ENCODE measurements at places on chromosomes 6 and 20. TPM values are rescaled to one million over a fixed set of nuclear protein-coding genes. Genes with fewer than 3 reads are reported as not detected.
A peak's percentile ranks its signal among the peaks of the same experiment; 100 is the strongest.

DNA sequence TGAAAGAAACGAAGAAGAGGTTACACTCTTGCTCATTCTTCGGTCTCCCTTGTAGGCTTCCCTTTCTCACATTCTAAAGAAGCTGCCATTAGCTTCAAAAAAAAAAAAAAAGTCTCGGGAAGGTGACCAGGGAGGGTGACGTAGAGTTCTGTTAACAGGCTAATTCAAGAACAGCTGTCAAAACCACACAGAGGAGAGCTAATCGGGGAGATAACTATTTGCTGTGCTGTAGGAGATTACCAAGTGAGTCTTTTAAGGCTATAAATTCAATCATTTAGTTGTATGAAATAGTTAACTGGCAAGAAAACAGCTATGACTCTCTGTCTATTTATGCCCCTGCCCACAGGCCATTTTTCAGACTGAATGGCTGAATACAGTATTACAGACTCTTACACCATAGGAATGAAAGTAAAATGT lies 256.8 kb downstream of the SYNE1 start:
- no peak for DNase-seq

DNA sequence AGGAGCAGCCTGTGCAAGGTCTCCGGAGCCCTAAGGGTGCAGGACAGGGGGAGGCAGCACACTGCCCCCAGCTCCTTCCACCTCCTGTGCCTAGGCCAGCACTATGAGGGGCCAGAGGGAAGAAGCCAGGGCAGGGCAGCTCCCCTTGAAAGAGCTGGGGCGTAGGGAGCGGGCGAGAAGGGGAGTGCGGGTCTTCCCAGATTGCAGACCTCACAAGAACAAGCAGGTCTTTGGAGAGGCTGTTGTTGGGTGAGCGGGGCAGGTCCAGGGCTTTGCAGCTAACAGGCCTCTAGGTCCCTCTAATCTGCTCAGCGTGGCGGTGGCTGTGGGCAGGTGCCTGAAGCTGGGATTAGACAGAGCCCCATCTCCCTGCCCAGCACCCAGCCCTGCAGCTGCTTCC lies 22.4 kb upstream of the CST1 start:
- peak; percentile 45 for DNase-seq

Gene MLN
- total RNA-seq, result not detected

Gene SLC22A7
- total RNA-seq, result not detected

DNA sequence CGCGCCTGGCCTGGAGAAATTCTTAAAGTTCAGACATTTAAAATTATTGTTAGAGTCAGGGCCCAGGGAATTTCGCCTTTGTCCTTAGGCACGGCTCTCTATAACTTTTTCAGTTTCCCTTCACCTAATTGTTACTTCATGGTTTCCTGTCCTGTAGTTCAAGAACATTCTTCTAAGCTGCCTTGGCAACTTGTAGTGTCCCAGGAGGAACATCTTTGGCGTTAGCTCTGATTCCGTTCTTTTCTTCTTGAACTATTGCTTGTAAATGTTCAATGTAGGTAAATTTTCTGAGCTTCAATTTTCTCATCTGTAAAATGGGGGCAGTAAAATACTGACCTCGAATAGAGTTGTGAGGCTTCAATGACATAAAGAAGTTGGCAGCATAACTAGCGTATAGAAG lies 41.8 kb downstream of the TIAM2 start:
- no peak for DNase-seq

DNA sequence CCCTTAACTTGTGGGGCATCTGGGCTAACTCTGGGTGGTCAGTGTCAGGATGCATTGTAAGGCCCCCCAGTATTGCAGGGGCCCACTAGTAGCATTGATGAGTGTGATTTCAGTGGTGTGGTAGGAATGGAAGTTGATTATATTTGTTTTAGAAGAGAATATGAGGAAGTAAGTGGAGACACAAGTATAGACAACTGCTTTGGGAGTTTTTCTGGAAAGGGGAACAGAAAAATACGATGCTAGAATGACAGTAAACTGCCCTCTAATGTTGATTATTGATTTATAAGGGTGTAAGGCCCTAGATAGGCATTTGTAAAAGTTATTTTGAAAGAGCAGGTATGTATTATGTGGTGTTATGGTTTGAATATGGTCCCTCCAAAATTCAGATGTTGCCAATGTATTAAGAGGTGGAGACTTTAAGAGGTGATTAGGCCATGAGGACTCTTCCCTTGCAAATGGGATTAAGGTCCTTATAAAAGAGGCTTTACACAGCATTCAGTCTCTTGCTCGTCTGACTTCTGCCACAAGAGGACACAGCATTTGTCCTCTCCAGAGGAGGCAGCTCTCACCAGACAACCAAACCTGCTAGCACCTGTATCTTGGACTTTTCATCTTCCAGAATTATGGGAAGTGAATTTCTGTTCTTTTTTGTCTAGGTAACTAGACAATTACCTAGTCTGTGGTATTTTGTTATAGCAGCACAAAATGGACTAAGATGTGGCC lies 135.9 kb upstream of the DTNBP1 start:
- no peak for DNase-seq

Gene GHRH
- not detected for total RNA-seq

GRCh38 chr6:22020299-22021003 lies 276.4 kb downstream of the PRL start:
- DNase-seq, result peak; percentile 57

GRCh38 chr6:97399208-97399607 lies 116.2 kb upstream of the MMS22L start:
- DNase-seq, result no peak

Gene TRIM40
- not detected for total RNA-seq

- DNase-seq, result no peak
Observed at GRCh38 chr6:24981386-24981760, 45.6 kb upstream of the RIPOR2 start.

Gene PTPN1
- total RNA-seq, result 47.6 TPM

DNA sequence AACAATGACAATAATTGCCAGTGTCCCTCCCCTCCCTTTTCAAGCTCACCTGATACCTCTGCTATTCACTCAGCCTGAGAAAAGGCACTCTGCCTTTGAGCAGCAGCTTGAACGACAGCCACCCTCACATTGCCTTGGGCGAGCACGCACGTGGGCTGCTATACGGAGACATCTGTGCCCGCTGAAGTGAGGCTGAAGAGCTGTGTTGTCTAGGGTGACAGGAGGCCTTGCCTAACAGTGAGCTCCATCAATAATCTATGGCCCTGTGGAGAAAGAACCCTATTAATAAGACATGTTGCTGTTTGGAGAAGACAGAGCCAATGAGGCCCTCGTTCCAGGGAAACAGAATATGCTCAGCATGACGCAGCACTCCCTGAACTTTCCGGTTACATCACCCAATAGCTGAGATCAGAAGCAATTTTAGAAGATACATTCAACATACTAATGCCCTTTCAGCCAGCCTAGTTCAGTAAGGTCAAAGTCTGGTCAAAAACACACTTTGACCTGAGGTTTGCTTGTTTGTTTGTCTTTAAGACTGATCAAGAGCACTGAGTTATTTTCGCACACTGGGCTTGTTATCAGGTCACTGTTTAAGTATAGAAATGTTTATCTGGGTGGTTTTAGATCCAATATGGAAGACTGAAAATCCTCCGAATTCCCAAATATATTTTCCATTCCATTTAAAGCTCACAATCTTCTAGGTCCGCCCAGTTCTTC lies 30.6 kb downstream of the RBM24 start:
- no peak for DNase-seq

DNA sequence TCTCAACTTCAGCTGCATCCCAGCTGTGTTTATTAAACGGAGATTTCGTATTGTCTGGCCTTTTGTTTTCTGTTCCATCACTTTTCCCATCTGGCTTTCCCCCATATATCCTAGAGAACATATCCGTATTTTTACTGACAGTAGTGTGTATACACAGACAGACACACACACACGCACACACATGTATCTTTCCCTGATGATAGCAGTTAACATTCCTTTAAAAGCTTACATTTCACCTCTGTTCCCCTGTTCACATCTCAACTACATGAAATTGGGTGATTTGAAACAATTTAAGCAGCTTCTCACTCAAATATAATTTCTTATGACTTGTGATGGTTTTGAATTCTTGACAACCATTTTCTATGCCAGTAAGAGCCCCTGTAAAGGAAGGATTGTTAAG lies 207.1 kb upstream of the CEP162 start:
- no peak for DNase-seq

Gene PPP1R18
- total RNA-seq, result 62.3 TPM

- DNase-seq, result no peak
Observed at GRCh38 chr6:156694679-156695078, 82.5 kb upstream of the ARID1B start.

GRCh38 chr20:49400410-49400809 lies 82.1 kb downstream of the KCNB1 start:
- peak; percentile 93 for DNase-seq

DNA sequence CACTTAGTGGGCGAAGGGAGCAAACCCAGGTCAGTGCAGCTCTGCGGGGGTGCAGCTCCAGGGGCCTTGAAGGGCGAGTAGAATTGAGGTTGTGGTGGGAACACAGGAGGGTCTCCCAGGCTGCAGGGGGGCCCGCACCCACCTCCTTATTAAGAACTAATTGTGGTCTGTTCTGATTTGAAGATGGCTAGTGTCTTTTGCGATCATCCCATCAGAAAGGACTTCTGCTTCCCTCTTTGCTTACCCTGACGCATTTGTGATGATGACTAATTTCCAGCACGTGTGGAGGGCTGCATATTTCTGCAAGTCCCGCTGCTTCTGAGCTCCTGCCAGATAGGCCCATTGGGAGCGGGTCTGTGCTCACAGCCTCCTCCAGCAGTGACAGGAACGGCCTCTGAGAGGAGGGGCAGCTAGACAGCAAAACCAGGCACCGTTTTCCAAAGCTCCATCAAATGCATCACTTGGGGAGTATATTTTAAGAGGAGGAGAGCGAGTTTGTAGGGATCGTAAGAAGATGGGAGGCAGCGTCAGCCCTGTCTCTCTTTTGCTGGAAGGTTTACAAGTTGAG lies 268.9 kb downstream of the CDH4 start:
- no peak for DNase-seq

DNA sequence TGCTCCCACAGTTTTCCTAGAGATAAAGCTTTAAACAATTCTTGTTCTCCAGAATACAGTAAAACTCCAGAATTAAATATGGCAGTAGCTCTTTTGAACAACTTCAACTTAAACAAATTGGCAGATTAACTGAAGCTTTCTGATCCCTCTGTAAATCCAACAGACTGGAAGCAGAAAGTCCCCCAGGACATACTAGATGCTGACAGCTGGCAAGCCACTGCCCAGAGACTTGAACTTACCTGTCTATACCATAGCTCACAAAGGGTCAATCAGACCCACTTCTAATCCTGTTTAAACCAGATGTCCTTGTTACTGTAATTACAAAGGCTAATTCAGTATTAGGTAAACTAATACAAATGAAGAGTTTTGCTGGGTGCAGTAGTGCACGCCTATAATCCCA lies 12.3 kb downstream of the GPLD1 start:
- no peak for DNase-seq

GRCh38 chr6:169075211-169075914 lies 178.3 kb downstream of the THBS2 start:
- DNase-seq, result peak; percentile 92

GRCh38 chr6:74578339-74578738 lies 627.5 kb downstream of the COL12A1 start:
- no peak for DNase-seq

DNA sequence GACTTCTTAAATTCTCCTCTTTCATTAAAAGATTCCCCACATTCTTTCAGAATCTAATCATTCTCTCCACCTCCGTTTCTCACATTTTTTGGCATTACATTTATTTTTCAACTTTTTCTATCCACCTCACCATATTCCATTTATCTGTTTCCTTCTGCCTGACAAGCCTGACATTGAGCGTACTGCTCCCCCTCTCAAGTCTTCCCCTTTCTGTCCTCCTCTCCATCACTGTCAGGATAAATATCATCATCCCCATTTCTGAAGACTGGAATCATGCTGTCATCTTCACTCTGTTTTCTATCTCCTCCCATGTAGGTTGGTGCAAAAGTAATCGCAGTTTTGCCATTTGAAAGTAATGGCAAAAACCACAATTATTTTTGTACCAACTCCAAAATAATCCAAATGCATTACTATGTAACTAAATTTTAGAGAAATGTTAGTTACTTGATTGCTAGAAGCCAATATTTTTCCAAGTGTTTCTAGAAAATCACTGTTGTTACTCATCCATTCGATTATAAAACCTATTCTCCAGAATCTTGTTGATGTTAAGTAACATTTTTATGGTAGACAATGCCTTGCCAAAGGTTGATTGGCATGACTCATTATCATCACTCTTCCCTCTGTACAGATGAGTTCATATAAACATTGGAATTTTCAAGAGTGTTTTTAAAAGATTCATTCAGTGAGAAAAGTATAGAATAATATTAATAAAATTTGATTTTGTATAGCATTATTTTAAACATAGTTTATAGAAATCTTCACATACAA lies 292.3 kb upstream of the RNF217 start:
- no peak for DNase-seq

DNA sequence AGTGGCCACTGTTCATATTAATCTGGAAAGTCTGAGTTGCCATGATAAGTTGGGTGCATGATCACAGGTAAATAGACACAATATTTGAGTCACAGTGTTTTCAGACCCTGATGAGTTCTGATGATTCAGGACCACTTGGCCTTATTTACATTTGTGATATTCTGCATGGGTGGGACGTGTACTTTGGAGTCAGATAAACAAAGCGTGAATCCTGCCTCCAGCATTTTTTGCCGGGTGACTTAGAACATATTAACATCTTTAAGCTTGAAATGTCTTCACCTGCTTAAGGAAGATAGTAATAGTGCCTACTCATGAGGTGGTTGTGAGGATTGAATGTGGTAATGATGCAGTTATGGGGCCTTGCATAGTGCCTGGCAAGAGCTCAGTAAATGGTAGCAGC lies 995.1 kb downstream of the KIF16B start:
- DNase-seq, result no peak

Gene SLC25A27
- total RNA-seq, result 22.3 TPM

Gene HLA-G
- total RNA-seq, result not detected

DNA sequence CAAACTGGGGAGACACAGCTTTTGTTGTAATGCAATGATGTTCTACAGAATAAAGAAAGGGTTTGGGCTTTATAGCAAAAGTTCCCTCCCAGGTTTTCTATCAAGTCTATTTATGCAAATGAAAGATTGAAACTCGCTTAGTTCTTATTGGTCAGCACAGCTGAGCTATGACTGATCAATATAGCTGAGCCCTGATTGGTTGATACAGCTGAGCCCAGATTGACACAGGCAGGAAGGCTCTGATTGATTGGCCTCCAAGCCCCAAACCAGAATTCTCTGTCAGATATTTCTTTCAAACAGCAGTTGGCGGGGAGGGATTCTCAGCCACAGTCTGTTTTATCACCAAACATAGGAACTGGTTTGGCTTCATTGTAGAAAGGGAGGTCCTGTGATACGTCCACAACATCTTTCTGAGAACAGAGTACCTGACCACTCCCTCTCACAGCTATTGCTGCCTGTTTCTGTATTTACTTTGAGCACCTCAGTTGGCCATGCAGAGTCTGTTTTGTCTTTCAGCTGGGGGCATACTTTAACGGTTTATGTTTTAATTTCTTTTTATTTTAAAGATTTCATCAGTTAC lies 223.5 kb downstream of the PACRG start:
- DNase-seq, result no peak

Measured in esophagus muscularis mucosa (tissue), 4 donors.